Stimulated activated CD4-positive, alpha-beta T cell treated with anti-CD3 and anti-CD28 coated beads, TNF-alpha, amount 100 ng/mL, for 1 hour (primary cell): ENCODE measurements at places on chromosomes 3 and 15.

GRCh38 chr15:69812861-69813261 lies 284.9 kb downstream of the TLE3 start:
- no peak for DNase-seq

DNA sequence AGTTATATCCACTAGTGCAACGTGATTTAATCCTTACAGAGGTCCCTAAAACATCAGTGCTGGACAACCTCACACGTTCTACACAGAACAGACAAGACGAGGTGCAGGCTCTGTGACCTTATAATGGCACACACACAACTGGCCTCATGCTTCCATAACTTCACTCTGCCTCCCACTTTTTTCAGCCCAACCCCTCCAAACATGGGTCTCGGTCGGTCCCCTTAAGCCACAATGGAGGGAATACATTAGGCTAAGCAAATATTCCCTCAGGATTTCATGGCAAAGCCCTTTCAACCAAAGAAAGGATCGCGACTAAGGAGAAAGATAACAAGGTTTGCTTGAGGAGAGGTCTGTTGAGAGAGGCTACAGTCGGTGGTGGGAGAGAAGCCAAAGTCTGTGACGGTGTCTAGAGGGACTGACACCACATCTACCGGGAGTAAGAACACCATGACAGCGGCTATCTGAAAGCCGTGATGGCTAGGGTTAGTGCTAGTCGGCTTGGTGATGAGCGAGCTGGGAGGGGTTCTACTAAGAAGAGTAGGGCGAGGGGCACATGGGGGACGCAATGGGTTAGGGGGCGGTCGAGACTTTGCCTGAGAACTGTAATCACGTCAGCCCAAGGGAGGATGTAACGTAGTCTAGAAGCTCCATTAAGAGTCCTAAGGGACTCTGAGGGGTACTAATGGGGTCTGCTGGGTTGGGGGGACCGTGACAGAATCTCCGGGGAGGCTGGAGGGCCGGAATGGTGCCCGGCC lies 1.0 kb downstream of the MYO9A start:
- no peak for DNase-seq

GRCh38 chr3:102248981-102249705 lies 185.7 kb upstream of the ZPLD1 start:
- DNase-seq = no peak

DNA sequence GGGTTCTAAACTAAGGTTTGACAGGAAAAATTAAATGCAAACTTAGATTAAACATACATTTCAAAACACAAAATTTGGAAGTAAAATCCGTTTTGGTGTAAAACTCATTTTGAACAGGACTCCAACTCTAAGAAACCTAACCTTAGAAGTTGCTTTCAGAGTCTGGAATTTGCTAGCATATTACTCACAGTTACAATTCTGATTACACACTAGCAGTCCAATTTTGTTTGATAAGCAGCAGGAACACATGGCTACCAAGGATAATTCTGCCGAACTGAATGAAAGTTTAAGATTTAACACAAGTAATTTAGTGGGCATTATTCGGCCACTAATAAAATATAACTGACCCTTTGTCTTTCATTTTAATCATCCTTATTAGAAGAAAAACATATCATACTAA lies 49.6 kb downstream of the FRMD5 start:
- no peak for DNase-seq

DNA sequence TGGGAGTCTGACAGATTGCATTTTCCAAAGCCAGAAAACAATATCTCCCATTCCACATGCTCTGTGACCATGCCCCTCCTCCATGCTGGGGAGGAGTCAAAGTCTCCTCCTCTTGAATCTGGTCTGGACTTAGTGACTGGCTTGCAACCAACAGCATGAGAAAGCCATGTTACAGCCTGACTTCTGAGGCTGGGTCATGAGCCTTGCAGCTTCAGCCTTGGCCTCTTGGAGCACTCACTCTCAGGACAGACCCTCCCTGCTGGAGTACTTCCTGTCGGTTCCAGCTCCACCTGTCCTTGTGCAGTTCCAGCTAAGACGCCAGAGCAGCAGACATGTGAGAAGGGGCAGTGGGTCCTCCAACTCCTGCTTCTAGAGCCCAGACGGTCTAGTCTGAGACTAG lies 49.7 kb upstream of the RBSN start:
- no peak for DNase-seq

DNA sequence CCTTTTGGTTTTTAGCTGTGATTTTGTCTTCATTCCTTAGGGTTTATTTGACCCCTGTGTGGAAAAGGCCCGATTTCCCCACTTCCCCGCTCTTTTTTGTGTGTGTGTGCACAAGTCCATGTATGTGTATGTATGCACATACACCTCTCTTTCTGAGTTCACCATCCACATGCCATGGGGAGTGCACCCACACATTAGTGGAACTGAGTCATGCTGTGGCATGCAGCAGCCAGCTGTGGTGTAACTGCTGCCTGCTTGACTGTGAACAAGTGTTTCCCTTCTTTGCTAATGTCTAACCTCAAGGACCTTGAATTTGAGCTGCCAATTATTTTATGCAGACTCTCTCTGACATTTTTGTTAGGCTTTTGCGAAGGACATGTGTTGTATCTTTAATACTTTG lies 434.9 kb upstream of the TPM1 start:
- DNase-seq = no peak

- no peak for DNase-seq
These were observed 136.6 kb downstream of the DUT start for GRCh38 chr15:48467801-48468200.

- no peak for DNase-seq
These were observed 5.0 kb downstream of the NUDT16 start for GRCh38 chr3:131386429-131387165.

DNA sequence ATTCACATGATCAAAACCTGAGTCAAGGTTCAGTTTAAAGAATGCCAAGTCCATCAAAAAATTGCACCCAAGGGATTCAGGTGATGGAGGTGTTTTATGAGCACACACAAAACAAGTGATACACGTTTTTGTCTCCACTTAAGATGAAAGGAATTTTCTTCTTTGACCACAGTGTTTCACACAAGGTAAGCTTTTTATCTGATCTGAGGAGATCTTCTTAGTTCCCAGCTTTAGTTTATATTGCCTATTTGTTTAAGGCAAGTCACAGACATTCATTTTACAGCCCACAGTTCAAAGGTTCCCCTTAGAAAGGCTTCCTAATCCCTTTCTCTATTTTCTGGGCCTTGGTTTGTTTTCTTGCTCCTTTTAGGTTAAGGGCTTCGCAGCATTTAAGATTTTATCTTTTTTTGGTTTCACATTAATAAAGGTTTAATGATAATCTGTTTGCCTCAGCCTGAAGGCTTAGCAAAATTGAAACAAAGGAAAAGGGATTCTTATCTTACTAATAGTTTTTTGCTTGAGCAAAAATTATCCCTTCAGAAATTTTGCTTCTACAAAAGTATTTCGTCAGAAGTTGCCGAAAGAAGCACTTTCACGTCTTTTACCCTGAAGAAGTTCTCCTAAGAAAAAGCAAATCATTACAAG lies 420.5 kb upstream of the NAALADL2 start:
- DNase-seq = no peak

- DNase-seq = no peak
These were observed 1.3 kb downstream of the XIRP1 start for GRCh38 chr3:39191111-39191510.

DNA sequence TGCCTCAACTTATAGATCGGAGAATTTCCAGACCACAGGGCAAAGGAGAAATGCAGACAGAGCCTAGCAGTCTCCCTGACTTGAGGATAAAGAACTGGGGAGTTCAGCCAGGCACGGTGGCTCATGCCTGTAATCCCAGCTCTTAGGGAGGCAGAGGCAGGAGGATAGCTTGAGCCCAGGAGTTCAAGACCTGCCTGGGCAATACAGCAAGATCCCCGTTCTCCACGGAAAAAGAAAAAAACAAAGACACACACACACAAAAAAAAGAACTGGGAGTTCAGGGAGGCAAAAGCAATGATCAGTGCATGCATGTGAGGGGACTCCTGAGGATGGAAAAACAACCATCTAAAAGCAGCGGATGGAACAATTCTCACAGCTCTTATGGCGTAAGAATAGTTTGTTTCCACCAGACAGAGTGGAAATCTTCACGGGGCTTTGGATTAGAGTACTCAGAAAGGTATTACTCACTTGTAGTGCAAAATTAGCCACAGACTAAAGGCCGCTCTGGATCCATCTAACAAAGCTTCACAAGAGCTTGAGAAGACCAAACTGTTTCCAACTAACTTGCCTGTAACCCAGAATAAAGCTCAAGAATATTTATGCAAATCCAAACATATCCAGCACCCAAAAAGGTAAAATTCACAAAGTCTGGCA lies 16.3 kb downstream of the SEC11A start:
- no peak for DNase-seq

DNA sequence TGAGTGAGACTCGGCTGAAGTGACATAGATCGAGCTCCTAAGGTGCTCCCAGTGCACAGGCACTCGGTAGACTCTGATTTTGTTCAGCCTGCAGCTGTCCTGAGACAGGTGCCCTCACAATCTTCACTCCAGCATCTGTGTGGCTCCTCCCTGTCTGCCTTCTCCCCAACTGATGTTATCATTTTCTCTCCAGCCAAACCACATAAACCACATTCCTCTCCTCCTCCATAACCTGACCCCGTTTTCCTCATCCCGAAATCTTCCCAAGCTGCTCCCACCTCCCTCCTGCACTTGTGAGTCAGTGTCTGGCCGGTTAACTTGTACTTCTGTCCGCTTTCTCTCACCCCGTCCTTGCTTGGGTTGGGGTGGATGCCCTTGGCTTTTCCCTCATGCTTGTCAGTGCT lies 93.3 kb upstream of the HACD2 start:
- DNase-seq = no peak

GRCh38 chr15:74830868-74831267 lies 4.4 kb downstream of the CPLX3 start:
- DNase-seq = no peak
